Activated CD8-positive, alpha-beta memory T cell treated with anti-CD3 and anti-CD28 coated beads for 36 hours (primary cell): ENCODE measurements at places on chromosomes 11 and 22. TPM values are rescaled to one million over a fixed set of nuclear protein-coding genes. Genes with fewer than 3 reads are reported as not detected.

FAM180B gene
- total RNA-seq = not detected

ZP1 gene
- total RNA-seq = not detected

C11orf87 gene
- total RNA-seq = not detected

MYRF gene
- total RNA-seq = 0.91 TPM

WNT7B gene
- total RNA-seq = not detected

C11orf52 gene
- not detected for total RNA-seq

ARHGAP20 gene
- not detected for total RNA-seq

KCNQ1 gene
- total RNA-seq = 3.9 TPM

NXPE1 gene
- total RNA-seq = not detected

APOL1 gene
- 35.6 TPM for total RNA-seq

FAM111A gene
- 76.9 TPM for total RNA-seq

GP1BB gene
- not detected for total RNA-seq

BARX2 gene
- total RNA-seq = 0.11 TPM

ZNF280B gene
- total RNA-seq = 3.8 TPM

ELMOD1 gene
- total RNA-seq = 0.13 TPM

CHEK2 gene
- 8.6 TPM for total RNA-seq

HEPHL1 gene
- total RNA-seq = not detected

FDXACB1 gene
- 11.8 TPM for total RNA-seq

GAL gene
- total RNA-seq = 2.0 TPM

CFAP300 gene
- not detected for total RNA-seq

FXYD6 gene
- not detected for total RNA-seq

PRG3 gene
- not detected for total RNA-seq

ART5 gene
- total RNA-seq = not detected

ZDHHC24 gene
- 15.3 TPM for total RNA-seq

SYT7 gene
- 0.15 TPM for total RNA-seq

LDLRAD3 gene
- total RNA-seq = 0.21 TPM

CHADL gene
- not detected for total RNA-seq

MCAT gene
- 27.6 TPM for total RNA-seq

APOA5 gene
- total RNA-seq = not detected

KDM4F gene
- not detected for total RNA-seq

CASP5 gene
- total RNA-seq = not detected

UCP3 gene
- 1.6 TPM for total RNA-seq

SLC22A8 gene
- not detected for total RNA-seq

SULT4A1 gene
- total RNA-seq = not detected

POU2AF1 gene
- 4.8 TPM for total RNA-seq

RAG2 gene
- total RNA-seq = not detected

ETS1 gene
- total RNA-seq = 420 TPM

ART1 gene
- not detected for total RNA-seq
